Femur (tissue), 1 donor: ENCODE measurements at places on chromosomes 3 and 15.

DNA sequence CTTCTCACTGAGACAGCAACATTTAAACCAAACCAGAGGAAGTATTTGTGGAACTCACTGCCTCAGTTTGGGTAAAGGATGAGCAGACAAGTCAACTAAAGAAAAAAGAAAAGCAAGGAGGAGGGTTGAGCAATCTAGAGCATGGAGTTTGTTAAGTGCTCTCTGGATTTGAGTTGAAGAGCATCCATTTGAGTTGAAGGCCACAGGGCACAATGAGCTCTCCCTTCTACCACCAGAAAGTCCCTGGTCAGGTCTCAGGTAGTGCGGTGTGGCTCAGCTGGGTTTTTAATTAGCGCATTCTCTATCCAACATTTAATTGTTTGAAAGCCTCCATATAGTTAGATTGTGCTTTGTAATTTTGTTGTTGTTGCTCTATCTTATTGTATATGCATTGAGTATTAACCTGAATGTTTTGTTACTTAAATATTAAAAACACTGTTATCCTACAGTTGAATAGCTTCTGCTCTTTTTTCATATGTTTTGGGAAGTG lies 23.3 kb downstream of the CLDN18 start:
- no peak for DNase-seq

DNA sequence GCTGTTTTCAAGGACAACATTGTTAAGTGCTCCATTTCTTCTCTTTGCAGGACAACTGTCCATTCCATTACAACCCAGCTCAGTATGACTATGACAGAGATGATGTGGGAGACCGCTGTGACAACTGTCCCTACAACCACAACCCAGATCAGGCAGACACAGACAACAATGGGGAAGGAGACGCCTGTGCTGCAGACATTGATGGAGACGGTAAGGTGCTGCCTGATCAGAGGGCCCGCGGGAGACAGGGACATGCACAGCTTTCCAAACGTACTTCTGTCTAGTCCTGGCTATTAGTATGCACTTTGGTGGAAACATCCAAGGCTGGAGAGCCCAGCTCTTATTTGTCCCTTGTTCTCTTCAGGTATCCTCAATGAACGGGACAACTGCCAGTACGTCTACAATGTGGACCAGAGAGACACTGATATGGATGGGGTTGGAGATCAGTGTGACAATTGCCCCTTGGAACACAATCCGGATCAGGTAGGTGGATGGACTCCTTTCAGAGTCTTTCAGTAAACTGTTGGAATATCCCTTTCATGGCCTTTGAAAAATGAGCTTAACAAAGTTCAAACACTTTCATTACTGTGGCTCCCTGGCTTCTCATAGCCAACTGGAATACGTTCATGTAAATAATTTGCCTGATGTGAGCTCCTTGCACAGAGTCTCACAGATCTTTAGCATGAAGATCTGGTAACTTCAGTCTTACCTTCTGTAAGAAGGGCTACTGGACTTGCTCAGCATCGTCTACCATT lies 10.4 kb downstream of the THBS1 start:
- DNase-seq, result no peak

GRCh38 chr3:126049289-126050049 lies 34.5 kb downstream of the SLC41A3 start:
- DNase-seq, result no peak

- DNase-seq, result no peak
Observed at GRCh38 chr3:30078736-30079135, 527.7 kb upstream of the TGFBR2 start.

- DNase-seq, result no peak
Observed at GRCh38 chr15:95887666-95888390, 442.7 kb upstream of the NR2F2 start.

GRCh38 chr15:55031727-55032126 lies 165.0 kb downstream of the RSL24D1 start:
- no peak for DNase-seq

- DNase-seq, result no peak
Observed at GRCh38 chr3:62938583-62938982, 63.4 kb upstream of the CADPS start.

DNA sequence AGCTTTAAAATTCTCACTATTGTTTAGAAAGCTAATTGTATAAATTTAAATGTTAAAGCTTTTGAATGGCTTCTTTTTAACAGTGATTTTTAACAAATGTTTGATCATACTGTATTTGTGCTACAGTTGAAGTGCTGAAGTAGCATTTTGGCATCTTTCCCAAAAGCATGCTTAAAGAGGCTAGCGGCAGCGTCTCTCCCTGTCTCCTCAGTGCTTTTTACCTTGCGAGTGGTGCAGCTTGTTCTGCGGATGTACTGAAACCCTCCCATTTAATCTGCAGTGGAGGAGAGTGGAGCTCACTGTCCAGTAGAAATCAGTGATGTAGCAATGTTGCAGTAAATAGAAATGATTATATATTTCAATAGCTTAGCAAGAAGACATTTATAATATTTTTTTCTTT lies 43.7 kb downstream of the LRRC49 start:
- no peak for DNase-seq

DNA sequence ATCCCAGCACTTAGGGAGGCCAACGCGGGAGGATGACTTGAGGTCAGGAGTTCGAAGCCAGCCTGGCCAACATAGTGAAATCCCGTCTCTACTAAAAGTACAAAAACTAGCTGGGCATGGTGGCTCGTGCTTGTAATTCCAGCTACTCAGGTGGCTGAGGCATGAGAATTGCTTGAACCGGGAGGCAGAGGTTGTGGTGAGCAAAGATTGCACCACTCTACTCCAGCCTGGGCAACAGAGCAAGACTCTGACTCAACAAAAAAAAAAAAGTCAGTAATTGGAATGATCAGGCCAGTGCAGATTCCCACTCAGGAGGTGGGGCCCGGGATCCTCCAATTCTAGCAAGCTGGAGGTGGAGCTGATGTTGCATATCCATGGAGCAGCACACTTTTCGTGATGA lies 5.6 kb downstream of the CFAP92 start:
- DNase-seq, result no peak

DNA sequence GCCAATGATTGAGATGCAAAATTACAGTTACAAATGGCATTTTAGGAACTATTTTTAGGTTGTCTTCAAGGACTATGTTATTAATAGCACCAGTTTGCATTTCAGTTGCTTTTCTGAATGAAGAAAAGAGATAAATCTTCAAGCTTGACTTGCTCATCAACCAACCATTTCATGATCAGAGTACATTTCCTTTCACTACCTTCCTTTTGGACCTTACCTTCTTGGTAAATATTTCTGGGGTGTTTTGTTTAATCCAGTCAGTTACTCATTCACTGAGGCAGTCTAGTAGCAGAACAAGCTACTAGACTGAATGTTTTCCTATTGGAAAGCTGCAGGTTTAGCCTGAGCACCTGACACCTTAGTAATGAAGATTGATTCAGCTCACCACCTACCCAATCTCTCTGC lies 8.2 kb downstream of the SLC27A2 start:
- no peak for DNase-seq

DNA sequence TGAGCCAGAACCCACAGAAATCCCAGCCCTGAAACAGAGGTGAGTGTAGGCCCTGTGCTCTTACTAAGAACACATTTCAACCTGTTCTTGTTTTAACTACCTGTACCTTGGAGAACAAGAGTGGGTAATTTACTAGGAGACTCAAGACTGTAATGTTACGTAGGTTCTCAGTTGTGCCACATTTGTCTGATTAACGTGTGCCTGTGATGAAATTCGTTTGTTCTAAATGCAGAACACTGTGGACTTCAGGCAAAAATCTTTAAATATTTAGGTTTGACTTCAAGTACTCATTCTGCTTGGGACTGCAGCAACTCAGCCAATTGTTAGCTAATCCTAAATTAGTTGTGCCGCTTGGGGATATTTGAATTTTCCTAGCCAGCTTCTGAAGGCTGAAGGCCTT lies 28.3 kb downstream of the GTF2E1 start:
- DNase-seq, result no peak

GRCh38 chr3:129461022-129461421 lies 21.0 kb downstream of the IFT122 start:
- DNase-seq, result no peak

- DNase-seq, result no peak
Observed at GRCh38 chr3:143810953-143811265, 37.4 kb downstream of the SLC9A9 start.

GRCh38 chr3:188826574-188826973 lies 345.2 kb upstream of the TPRG1 start:
- no peak for DNase-seq

GRCh38 chr3:177050501-177051237 lies 146.6 kb downstream of the TBL1XR1 start:
- no peak for DNase-seq

DNA sequence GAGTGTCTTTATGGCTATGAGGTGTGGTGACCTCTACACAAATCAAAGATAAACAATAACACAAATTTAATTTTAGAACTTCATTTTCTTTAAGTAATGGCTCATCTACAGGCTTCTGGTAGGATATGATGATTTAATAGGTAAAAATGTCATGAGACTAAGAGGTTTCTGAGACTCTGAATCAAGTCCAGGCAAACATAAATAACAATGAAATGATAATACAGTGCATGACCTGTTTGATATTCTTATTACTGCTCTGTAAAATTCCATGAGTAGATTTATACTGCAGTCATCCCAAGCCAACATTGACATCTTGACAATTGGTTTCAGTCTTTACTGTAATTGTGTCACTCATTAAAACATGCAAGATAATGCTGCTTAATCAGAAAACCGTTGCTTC lies 936.8 kb downstream of the MCTP2 start:
- DNase-seq, result no peak

GRCh38 chr15:31294067-31294466 lies 32.6 kb upstream of the KLF13 start:
- DNase-seq, result no peak

DNA sequence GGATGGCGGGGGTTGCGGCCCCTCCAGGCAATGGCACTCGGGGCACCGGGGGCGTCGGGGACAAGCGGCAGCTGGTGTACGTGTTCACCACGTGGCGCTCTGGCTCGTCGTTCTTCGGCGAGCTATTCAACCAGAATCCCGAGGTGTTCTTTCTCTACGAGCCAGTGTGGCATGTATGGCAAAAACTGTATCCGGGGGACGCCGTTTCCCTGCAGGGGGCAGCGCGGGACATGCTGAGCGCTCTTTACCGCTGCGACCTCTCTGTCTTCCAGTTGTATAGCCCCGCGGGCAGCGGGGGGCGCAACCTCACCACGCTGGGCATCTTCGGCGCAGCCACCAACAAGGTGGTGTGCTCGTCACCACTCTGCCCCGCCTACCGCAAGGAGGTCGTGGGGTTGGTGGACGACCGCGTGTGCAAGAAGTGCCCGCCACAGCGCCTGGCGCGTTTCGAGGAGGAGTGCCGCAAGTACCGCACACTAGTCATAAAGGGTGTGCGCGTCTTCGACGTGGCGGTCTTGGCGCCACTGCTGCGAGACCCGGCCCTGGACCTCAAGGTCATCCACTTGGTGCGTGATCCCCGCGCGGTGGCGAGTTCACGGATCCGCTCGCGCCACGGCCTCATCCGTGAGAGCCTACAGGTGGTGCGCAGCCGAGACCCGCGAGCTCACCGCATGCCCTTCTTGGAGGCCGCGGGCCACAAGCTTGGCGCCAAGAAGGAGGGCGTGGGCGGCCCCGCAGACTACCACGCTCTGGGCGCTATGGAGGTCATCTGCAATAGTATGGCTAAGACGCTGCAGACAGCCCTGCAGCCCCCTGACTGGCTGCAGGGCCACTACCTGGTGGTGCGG lies 1.9 kb downstream of the CHST2 start:
- peak; percentile 77 for DNase-seq

DNA sequence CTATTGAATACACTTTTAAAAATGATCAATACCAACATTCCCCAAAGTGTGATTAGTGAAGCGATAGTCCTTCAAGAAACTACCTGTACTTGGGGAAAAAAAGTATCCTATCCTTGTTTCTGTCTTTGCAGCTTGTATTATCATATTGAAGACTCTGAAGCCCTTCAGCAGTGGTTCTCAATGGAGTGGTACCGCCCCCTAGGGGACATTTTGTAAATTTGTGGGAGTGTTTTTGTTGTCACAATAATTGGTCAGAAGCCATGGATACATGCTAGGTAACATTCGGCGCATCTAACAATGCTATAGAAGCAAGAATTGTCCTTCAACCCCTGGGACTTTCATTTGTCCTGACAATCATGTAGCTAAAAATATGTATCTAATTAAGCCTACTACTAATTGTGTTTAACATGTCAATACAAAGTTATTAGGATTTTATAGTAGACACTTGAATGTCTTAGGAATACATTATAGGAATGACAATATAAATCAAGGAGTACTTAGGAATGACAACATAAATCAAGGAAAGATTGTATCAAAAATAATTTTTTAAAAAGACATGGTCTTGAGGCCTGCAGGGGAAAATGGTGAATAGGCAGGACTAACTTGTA lies 53.7 kb downstream of the NMD3 start:
- DNase-seq, result no peak

DNA sequence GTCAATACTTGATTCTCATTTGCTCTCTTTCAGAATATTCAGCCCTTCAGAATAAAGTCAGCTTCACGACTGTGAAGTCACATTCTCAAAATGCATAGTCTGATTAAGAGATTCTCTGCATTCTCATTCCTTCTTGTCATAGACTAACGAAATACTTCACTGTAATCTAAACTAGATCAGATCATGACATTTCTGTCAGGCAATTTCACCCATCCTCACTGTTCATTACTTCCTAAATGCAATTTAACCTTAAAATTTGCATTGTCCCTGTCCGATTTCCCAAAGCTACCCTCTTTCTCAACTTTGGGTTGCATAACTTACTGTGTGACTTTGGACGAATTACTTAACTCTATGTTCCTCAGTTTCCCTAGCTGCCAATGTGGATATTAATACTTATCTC lies 6.2 kb downstream of the RPL22L1 start:
- DNase-seq, result no peak

DNA sequence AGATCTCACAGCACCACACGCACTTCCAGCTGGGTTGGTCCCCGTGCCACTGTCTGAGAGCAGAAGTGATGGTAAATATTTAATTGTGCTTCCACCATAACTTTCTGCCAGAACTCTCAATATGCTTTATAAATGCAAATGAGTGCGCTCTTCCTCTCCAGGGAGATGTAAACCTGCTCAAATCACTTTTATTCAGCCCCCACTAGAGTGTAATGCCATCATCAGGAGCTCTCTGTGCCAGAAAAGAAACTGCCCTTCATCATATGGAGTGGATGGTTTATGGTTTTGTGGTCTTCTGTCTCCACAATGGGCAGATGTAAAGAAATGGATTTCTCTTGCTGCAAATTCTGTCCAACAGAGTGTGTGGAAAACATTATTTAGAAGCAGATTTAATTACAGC lies 127.0 kb downstream of the EPHB1 start:
- no peak for DNase-seq

GRCh38 chr3:151578495-151578894 lies 117.6 kb upstream of the IGSF10 start:
- no peak for DNase-seq

DNA sequence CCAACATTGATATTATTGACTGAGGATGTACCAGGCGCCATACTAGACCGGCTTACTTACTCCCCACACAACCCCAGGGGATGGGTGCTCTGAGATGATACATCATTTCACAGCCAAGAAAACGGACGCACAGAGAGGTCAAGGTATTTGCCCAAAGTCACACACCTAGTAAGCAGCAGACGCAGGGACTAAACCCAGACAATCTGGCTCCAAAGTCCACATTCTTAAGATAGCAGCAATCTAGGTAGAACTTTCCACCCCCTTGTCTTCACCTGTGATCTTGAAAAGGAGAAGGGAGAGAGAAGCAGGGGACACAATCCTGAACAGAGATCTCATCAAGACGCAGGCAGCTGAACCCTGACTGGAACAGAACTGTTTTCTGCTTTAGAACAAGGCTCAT lies 200.6 kb downstream of the XXYLT1 start:
- DNase-seq, result no peak
